ENCODE measurements at places on chromosomes 1 and 21.

GRCh38 chr1:51154776-51155175, 52.7 kb downstream of the C1orf185 start:
- no peak for DNase-seq
- H3K4me1 ChIP-seq, result no peaks in the 10 kb centered on the region
- no peak overlapping the region for H3K4me3 ChIP-seq
- H3K27me3 ChIP-seq, result no peaks in the 10 kb centered on the region

DNA sequence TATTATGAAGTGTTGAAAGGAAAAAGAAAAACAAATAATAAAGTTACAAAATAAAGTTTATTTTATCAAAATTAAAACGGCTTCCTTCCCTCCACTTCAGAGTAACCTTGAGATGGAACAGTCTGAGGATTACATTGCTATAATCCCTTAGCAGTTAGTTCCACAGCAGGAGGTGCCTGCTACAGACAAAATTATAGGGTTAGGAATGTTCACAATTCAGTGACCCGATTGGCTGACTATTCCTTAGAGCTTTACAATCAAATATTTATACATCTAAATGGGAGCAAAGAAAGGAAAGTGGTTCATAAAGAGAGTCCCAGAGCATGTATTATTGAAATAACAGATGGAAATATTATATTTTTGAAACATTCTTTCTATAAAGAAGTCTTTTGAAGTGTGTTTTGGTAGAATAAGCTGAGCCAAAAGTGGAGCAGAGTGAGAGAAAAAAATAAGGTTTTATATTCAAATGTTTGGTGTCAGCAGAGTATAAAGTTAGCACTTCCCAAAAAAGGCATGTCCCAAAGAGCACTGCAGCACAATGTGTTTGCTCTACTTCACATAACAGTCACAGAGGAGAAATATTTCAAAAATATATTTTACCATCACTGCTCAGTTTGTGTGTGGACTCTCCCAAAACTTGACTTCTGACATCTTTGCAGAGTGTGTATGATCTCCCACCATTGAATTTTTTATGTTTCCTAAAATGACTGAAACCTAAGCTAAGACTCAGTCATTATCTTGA, 71.4 kb upstream of the GORAB start:
- H3K4me1 ChIP-seq, result no peaks in the 10 kb centered on the region
- no peaks in the 10 kb centered on the region for H3K27me3 ChIP-seq
- no peak overlapping the region for H3K4me3 ChIP-seq
- DNase-seq, result no peak
- no peaks in the 10 kb centered on the region for H3K36me3 ChIP-seq
- H3K27ac ChIP-seq, result no peak overlapping the region

DNA sequence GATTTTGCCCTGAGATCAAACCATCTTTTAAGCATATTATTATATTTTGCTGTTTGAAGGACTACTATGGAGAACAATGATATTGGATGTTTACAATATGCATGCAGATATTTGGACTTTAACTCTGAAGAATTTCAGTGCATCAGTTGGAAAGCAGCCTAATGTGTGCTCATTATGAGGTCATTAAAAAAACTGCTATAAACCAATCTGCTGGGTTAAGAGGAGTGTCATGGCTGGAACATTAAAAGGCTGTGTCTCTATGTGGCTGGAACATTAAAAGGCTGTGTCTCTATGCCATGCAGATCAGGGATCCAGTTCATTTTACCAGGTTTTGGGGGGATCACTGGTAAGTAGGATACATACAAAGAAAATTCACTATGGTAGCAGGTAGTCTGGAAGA, 77.6 kb downstream of the SPATA46 start:
- H3K4me3 ChIP-seq, result no peak overlapping the region
- H3K27ac ChIP-seq, result no peak overlapping the region
- peaks cover 18% of the 10 kb centered on the region for H3K27me3 ChIP-seq
- no peak for DNase-seq
- no peaks in the 10 kb centered on the region for H3K4me1 ChIP-seq

GRCh38 chr1:40722622-40723021, 31.1 kb downstream of the NFYC start:
- no peaks in the 10 kb centered on the region for H3K27me3 ChIP-seq
- H3K4me1 ChIP-seq, result peaks cover 12% of the 10 kb centered on the region
- no peak for DNase-seq

DNA sequence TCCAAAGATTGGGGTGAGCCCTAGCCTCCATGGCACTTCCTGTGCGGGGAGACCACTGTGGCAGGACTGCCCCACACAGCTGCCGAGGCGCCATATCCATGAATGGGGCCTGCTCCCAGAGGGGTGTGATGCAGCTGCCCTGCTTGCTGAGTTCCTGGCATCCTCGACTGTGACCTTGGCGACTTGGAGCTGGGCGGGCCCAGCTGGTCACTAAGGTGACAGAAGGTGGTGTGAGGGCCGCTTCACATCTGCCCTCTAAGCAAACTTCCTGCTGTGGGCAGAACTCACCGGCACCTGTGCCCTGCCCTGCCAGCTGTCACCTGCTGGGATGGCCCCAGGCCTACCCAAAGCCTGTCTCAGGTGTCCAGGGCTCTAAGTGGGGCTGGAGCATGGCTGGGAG, 9.0 kb downstream of the TMEM61 start:
- no peak overlapping the region for H3K27ac ChIP-seq
- DNase-seq, result no peak
- H3K27me3 ChIP-seq, result no peaks in the 10 kb centered on the region
- no peaks in the 10 kb centered on the region for H3K36me3 ChIP-seq

GRCh38 chr1:15848143-15848928, 829 bp downstream of the SPEN start:
- peaks cover 48% of the 10 kb centered on the region for H3K4me1 ChIP-seq
- no peaks in the 10 kb centered on the region for H3K36me3 ChIP-seq
- H3K4me3 ChIP-seq, result peak overlapping the region; percentile 84
- peak overlapping the region; percentile 65 for H3K27ac ChIP-seq

GRCh38 chr21:42545745-42546144, 32.1 kb downstream of the SLC37A1 start:
- H3K36me3 ChIP-seq, result peaks cover 76% of the 10 kb centered on the region
- H3K4me1 ChIP-seq, result peaks cover 6% of the 10 kb centered on the region
- DNase-seq, result no peak

GRCh38 chr1:20399606-20400180, 86.3 kb downstream of the CAMK2N1 start:
- H3K27me3 ChIP-seq, result peaks cover 56% of the 10 kb centered on the region
- no peak overlapping the region for H3K4me3 ChIP-seq
- no peak for DNase-seq
- H3K27ac ChIP-seq, result no peak overlapping the region
- H3K36me3 ChIP-seq, result no peaks in the 10 kb centered on the region

DNA sequence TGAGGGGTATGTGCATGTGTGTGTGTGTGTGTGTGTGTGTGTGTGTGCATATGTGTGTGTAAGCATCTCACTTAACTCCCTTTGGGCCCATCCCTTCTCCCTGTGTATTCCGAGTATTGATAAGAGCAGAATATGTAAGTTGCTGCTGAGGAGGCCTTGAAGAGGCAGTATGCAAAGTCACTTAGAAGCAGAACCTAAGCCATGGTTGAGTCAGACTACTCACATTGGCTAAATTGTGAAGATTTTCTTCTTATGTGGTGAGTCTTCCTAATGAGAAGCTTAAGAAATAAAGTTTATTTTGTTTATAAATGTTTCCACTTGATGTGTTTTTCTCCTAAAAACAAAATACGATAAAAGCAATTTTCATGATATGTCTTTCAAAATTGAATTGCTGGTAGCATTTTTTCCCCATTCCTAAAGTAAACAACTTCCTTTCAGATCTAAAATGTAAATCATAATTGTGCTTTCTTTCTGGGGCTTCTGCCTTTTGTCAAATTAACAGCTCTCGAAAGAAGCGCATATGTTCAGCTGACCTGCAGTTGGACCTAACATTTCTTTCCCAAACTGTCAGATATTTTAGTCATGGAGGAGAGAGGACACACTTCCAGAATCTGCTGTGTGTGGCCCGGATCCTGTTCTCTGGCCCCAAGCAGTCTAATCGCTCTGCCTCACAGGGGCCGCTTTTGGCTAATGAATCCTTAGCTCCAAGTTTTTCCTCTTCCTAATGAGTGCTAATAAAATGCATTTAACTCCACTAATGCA, 284.0 kb downstream of the DUSP10 start:
- H3K4me3 ChIP-seq, result no peak overlapping the region
- H3K4me1 ChIP-seq, result no peaks in the 10 kb centered on the region
- H3K27ac ChIP-seq, result no peak overlapping the region
- DNase-seq, result no peak
- H3K27me3 ChIP-seq, result no peaks in the 10 kb centered on the region

- DNase-seq, result no peak
- H3K27me3 ChIP-seq, result no peaks in the 10 kb centered on the region
- H3K4me1 ChIP-seq, result peaks cover 10% of the 10 kb centered on the region
- no peaks in the 10 kb centered on the region for H3K36me3 ChIP-seq
- no peak overlapping the region for H3K27ac ChIP-seq
- no peak overlapping the region for H3K4me3 ChIP-seq
These were observed 9.7 kb upstream of the CTSS start for GRCh38 chr1:150775276-150775675.

DNA sequence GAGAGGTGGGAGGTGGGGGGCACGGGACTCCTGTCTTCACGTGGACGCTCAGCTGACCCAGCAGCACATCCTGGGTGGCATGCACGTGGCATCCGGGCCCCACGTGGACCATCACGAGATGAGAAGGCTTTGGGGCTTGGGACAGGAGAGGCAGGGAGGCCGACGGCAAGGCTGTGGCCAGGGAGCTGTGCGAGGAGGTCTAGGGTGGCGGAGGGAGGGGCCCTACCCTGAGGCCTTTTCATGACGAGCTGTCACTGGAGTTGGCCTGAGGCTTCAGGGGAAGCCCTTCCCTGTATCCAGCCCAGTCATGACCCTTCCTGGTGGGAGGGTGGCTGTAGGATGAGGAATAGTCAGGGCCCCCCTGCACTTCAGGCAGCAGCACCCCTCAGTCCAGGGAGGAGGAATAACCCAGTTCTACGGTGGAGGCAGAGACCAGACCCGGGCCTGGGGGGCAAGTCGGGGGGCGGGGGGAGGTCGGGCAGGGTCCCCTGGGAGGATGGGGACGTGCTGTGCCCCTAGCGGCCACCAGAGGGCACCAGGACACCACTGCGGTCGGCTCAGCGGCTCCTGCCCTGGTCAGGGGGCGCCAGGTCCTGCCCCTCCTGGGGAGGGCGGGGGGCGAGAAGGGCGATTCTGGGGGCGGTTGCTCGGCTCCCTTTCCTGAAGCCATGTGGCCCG, 2.0 kb upstream of the PERM1 start:
- H3K36me3 ChIP-seq, result no peaks in the 10 kb centered on the region
- peaks cover 14% of the 10 kb centered on the region for H3K27me3 ChIP-seq
- peaks cover 3% of the 10 kb centered on the region for H3K4me1 ChIP-seq
- H3K27ac ChIP-seq, result no peak overlapping the region
- H3K4me3 ChIP-seq, result no peak overlapping the region
- peak; percentile 52 for DNase-seq

- DNase-seq, result no peak
- no peak overlapping the region for H3K4me3 ChIP-seq
- no peaks in the 10 kb centered on the region for H3K36me3 ChIP-seq
These were observed 915.9 kb downstream of the PLA2G4A start for GRCh38 chr1:187744665-187745064.

DNA sequence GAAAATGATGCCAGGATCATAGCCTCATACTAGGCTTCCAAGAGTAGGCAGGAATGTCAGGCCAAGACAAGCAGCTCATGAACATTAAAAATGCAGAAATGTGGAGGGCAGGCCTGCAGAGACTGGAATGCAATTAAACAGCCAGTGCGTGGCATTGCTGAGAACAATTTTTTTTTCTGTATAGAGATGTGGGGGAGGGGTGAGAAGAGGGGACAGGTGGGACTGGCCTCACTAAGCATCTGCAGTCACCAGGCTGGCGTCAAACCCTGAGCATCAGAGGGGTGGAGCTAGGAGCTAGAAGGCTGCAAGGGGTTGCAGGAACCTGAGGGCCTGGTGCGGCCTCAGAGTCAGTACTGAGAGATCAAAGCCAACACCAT, 114.1 kb downstream of the TNR start:
- H3K36me3 ChIP-seq, result no peaks in the 10 kb centered on the region
- no peak overlapping the region for H3K27ac ChIP-seq
- H3K4me1 ChIP-seq, result no peaks in the 10 kb centered on the region
- peaks cover 3% of the 10 kb centered on the region for H3K27me3 ChIP-seq

DNA sequence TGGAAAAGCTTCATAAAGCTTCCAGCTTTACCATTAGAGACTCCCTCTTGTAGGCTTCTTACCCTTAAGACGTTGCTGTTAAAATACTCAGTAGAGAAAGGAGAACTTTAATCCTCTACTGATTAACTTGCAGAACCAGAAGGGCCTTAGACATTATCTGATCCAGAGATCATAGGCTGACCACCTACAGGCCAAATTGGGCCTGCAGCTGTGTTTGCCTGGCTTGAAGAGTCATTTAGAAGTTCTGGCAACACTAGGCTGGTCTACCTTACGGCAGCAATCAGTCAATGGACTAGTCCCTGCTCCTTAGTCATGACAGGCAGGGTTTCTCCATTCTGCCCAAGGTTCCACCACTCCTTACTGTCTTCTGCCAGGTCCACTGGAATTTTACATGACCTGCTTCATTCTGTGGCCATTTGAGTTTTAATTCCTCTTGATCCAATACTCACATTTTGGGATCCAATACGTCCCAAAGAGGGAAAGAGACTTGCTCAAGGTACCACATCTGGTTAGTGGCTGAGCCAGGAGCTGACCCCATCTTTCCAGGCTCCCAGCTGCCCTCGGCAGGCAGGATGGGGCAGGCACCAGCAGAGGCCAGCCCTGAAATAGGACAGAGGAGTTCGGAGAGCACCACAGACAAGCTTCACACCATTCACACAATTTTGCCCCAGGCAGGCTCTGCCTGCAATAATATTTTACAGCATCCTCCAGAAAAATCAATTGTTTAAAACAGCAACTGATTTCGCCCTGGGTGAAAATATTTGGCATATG, 96.8 kb downstream of the TNR start:
- H3K27ac ChIP-seq, result no peak overlapping the region
- no peak for DNase-seq
- no peak overlapping the region for H3K4me3 ChIP-seq
- H3K36me3 ChIP-seq, result no peaks in the 10 kb centered on the region
- no peaks in the 10 kb centered on the region for H3K4me1 ChIP-seq

- H3K27ac ChIP-seq, result peak overlapping the region; percentile 78
- DNase-seq, result peak; percentile 51
- H3K36me3 ChIP-seq, result peaks cover 12% of the 10 kb centered on the region
- peak overlapping the region; percentile 59 for H3K4me3 ChIP-seq
- peaks cover 23% of the 10 kb centered on the region for H3K4me1 ChIP-seq
- H3K27me3 ChIP-seq, result no peaks in the 10 kb centered on the region
These were observed 14.6 kb downstream of the SLC35E2B start for GRCh38 chr1:1677718-1678580.

- no peaks in the 10 kb centered on the region for H3K4me1 ChIP-seq
- no peak overlapping the region for H3K27ac ChIP-seq
- H3K36me3 ChIP-seq, result no peaks in the 10 kb centered on the region
- no peak overlapping the region for H3K4me3 ChIP-seq
- no peak for DNase-seq
- no peaks in the 10 kb centered on the region for H3K27me3 ChIP-seq
These were observed 325.2 kb downstream of the PLPP3 start for GRCh38 chr1:56254130-56254529.

- H3K4me3 ChIP-seq, result no peak overlapping the region
- H3K27me3 ChIP-seq, result no peaks in the 10 kb centered on the region
- no peaks in the 10 kb centered on the region for H3K36me3 ChIP-seq
- no peak for DNase-seq
- no peak overlapping the region for H3K27ac ChIP-seq
These were observed 804.8 kb downstream of the USP25 start for GRCh38 chr21:16534408-16535101.
